Breast epithelium (tissue), 4 donors: ENCODE measurements at places on chromosomes 12 and 14. TPM values are rescaled to one million over a fixed set of nuclear protein-coding genes. Genes with fewer than 3 reads are reported as not detected.
A peak's percentile ranks its signal among the peaks of the same experiment; 100 is the strongest.

Gene KLRB1
- total RNA-seq: 0.80 TPM

Gene GALNT16
- total RNA-seq: 8.8 TPM

Gene TMEM106C
- total RNA-seq: 131 TPM

Gene LRCOL1
- total RNA-seq: 0.59 TPM

Gene NGB
- total RNA-seq: not detected

GRCh38 chr12:128852885-128853599 lies at the start of gene GLT1D1:
Gene GLT1D1, plus strand, starts transcription at chr12:128853478. Its CDS starts 104 bp downstream, at chr12:128853582.
- no peaks in the 10 kb centered on the region for H3K36me3 ChIP-seq
- peak within 1 kb of the TSS; percentile 38 for H3K4me3 ChIP-seq
- no peaks in the 10 kb centered on the region for H3K27me3 ChIP-seq
- no peak for DNase-seq

GRCh38 chr12:124004233-124004875 lies 31.3 kb downstream of the ZNF664 start:
- no peak overlapping the region for H3K4me3 ChIP-seq
- DNase-seq: no peak
- no peaks in the 10 kb centered on the region for H3K4me1 ChIP-seq
- no peaks in the 10 kb centered on the region for H3K27me3 ChIP-seq
- peak overlapping the region; percentile 69 for H3K27ac ChIP-seq

DNA sequence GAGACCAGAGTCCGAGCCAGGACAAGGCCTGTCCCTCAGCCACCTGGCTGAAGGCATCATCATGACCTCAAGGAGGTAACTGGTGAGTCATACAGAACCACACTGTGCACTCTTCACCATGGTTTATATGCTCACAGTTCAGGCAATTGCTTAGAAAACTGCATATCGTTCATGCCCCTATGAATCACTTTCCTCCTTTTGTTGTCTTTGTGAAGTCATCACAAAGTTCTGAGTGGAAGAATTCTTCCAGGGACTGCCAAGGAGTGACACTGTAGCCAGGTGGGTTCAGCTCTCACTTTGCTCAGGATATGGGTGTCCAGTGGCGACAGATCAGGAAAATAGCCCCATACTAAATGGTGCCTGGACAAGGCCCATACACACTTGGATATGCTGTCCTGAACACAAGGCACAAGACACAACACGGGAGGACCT lies 92.5 kb downstream of the DPF3 start:
- no peaks in the 10 kb centered on the region for H3K4me1 ChIP-seq
- no peak for DNase-seq
- no peak overlapping the region for H3K27ac ChIP-seq
- H3K27me3 ChIP-seq: no peaks in the 10 kb centered on the region
- no peak overlapping the region for H3K4me3 ChIP-seq

GRCh38 chr14:80987235-80988032 lies 32.0 kb downstream of the TSHR start:
- no peaks in the 10 kb centered on the region for H3K4me1 ChIP-seq
- DNase-seq: peak; percentile 31
- H3K36me3 ChIP-seq: no peaks in the 10 kb centered on the region
- H3K4me3 ChIP-seq: no peak overlapping the region

GRCh38 chr14:37056473-37056872 lies 115.9 kb downstream of the SLC25A21 start:
- no peaks in the 10 kb centered on the region for H3K4me1 ChIP-seq
- H3K36me3 ChIP-seq: no peaks in the 10 kb centered on the region

DNA sequence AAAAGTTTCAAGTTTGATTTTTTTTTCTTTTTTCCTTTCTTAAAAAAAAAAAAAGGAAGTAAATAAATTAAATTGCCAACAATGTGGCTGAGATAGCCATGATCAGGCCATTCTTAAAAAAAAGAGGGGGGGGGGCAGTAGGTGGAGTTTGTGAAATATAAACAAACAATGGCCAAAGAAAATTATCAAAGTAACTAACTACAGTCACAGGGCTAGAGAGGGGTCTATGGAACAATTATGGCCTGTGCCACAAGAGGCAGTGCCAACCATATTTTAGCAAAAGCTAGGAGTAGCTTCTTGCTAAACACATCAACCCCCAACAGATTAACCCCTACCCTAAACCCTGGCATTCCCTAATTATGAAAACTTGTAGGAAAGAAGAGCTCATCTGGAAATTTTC lies 16.2 kb upstream of the SMARCC2 start:
- H3K27ac ChIP-seq: peak overlapping the region; percentile 29
- H3K36me3 ChIP-seq: peaks cover 4% of the 10 kb centered on the region
- H3K27me3 ChIP-seq: no peaks in the 10 kb centered on the region
- no peaks in the 10 kb centered on the region for H3K4me1 ChIP-seq

GRCh38 chr12:108679106-108679681 lies 45.5 kb upstream of the SELPLG start:
- H3K27me3 ChIP-seq: no peaks in the 10 kb centered on the region
- no peaks in the 10 kb centered on the region for H3K36me3 ChIP-seq
- no peak for DNase-seq
- no peaks in the 10 kb centered on the region for H3K4me1 ChIP-seq
- H3K4me3 ChIP-seq: no peak overlapping the region

- H3K4me3 ChIP-seq: no peak overlapping the region
- no peaks in the 10 kb centered on the region for H3K36me3 ChIP-seq
- H3K27me3 ChIP-seq: no peaks in the 10 kb centered on the region
- no peak for DNase-seq
Measured at GRCh38 chr12:47888153-47888819, 16.5 kb downstream of the VDR start.

DNA sequence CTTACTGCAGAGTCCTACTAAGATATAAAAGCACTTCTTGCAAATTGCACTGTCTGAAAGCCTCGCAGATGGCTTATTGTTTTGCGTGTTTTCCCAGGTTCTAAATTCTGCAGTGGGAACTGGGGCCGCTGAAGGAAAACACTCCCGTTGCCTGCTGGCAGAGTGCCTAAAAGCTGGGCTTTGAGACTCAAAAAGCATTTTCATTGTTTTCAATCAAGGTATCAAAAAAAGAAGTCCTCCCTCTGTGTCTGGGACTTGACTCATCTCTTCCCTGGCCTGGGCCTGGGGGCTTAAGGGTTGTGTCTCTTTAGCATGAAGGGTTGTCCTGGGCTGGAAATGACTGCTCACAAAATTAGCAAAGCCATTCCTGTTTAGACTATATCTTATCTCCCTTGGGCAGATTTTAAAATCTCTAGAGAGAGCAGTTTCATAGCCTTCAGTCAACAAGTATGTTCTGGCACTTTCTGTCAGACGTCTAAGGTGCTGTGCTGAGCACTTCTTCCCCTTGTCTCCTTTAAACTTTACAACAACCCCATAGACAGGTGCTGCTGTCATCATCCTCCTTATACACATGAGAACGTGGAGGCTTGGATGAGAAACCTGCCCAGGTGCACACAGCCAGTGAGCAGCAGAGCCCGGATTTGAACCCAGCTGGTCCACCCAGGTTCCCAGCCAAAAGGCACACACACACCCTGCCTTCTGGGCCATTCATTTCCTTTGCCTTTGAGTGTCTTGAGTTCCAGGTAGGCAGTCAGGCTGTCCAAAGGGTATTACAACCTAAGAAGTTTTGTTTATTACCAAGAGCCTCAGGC lies 31.1 kb downstream of the ELK3 start:
- H3K27me3 ChIP-seq: no peaks in the 10 kb centered on the region
- no peaks in the 10 kb centered on the region for H3K36me3 ChIP-seq
- H3K4me1 ChIP-seq: no peaks in the 10 kb centered on the region

GRCh38 chr12:75656648-75657047 lies 145.2 kb upstream of the KRR1 start:
- DNase-seq: no peak
- H3K4me1 ChIP-seq: no peaks in the 10 kb centered on the region
- no peaks in the 10 kb centered on the region for H3K36me3 ChIP-seq
- no peaks in the 10 kb centered on the region for H3K27me3 ChIP-seq
- H3K4me3 ChIP-seq: no peak overlapping the region
- no peak overlapping the region for H3K27ac ChIP-seq
